ENCODE measurements at places on chromosomes 7 and 10.

GRCh38 chr7:18387191-18387735, 108.3 kb upstream of the HDAC9 start:
- no peak for DNase-seq

DNA sequence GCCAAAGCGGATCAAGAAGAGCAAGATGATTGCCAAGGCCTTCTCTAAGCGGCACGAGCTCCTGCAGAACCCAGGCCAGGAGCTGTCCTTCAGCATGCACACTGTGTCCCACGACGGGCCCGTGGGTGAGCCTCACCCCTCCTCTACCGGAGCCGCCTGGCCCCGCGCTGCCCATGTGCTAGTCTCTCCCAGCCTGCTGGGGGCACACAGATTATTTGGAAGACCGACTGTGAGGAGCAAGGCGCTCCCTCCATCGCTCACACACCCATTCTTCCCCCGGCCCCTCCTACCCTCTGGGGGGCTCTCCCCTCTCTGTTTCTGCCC, 13.9 kb upstream of the AHCYL2 start:
- DNase-seq, result no peak

DNA sequence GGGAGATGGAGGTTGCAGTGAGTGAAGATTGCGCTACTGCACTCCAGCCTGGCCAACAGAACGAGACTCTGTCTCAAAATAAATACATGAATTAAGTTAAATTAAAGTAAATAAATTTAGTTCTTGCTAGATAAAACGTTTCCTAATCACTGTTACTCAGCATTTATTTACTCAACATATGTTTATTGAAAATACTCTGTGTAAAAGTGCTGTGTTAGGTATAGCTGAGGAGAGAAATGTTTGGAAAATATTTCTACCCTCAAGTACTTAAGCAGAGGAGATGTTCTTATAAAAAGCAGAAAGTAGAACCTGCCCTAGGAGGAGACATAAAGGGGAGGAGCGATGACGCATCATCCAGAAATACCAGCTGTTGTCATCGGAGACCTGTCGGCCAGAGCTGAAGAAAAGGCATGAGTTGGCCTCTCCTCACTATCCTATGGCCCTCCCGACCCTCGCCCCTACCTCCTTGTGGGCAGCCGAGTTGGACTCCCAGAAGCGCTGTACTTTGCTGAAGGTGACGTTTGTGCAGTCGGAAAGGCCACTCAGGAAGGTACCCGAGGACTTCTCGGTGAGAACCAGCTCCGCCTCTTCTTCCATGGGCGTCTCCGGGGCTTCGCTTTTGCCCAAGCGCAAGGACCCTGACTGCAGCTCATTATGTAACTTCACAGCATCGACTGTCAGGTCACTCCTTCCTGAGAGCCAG, 1.1 kb downstream of the RRP12 start:
- DNase-seq, result peak; percentile 35

- no peak for DNase-seq
These were observed 46.7 kb downstream of the PKD1L1 start for GRCh38 chr7:47901542-47901941.

DNA sequence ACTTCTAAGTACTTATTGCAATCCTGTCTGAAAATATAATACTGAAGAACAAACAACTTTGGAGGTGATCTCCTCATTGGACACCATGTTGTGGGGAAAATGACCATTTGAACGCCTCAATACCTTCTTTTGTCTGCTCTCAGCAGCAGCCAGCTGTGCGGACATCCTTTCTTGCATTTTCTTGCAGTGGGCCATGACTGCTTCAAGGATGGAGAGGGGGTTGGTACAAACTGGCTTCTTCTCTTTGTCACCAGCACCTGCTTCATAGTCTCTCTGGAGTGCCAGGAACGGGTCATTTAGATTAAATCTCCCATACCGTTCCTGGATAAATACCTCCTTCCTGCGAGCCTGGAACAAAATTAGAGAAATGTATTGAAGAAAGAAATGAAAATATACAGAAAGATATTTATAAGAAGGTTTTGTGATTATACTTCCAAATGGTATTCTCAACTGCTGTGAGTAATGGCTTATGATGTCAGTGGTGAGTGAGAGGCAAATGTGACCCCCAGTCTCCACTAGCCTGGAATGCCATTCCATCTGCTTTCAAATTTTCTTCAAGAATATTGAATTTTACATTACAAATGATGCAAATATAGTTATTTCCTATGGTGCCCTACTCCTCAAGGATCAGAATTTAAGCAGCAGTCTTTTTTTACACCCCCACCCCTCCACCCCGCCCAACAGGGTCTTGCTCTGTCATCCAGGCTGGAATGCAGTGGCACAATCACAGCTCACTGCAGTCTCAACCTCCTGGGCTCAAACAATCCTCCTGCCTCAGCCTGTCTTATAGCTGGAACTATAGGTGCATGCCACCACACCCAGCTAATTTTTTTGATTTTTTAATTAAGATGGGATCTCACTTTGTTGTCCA, 62.4 kb downstream of the CTTNBP2 start:
- DNase-seq, result no peak

DNA sequence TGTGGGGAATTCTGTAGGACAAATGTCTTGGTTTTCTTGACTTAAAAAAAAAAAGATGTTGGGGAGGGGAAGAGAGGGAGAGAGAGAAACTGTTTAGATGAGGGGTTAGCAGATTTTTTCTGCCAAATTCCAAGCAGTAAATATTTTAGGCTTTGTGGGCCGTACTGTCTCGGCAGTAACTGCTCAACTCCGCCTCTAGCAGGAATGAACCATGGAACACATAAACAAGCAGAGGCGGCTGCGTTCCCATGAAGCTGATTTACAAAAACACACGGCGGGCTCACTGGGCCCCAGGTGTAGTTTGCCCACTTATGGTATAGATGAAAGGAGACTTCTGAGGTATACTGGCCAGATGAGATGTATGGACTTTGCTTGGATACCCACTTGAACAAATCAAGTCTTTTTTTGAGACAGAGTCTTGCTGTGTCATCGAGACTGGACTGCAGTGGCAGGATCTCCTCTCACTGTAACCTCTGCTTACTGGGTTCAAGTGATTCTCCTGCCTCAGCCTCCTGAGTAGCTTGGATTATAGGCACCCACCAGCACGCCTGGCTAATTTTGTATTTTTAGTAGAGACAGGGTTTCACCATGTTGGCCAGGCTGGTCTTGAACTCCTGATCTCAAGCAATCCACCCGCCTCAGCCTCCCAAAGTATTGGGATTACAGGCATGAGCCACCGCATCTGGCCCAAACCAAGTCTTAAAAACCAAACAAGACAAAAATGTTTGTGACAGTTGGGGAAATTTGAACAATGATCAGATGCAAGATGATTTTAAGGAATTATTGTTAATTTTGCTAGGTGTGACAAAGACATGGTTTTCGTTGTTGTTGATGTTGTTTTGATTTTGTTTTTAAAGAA, 9.7 kb upstream of the ADAMTS14 start:
- no peak for DNase-seq

GRCh38 chr7:32395168-32395567, 95.0 kb downstream of the LSM5 start:
- no peak for DNase-seq

DNA sequence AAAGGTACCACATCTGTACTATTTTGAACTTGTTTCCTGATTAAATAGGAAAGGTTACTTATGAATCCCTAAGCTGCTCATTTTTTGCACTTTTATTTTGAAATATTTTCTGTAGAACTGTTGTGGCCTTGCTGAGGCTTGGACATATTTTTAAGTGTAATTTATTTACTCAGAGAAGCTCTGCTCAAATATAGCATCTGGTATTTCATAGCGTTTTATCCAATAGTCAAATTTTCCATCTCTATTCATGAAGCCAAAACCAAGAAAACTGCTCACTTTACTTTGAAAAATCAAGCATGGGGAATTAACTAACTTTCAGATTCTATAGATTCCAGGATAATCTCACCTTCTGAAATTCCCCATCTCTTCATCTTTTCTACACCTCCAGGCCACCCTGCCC, 6.6 kb upstream of the FAM3C start:
- no peak for DNase-seq

DNA sequence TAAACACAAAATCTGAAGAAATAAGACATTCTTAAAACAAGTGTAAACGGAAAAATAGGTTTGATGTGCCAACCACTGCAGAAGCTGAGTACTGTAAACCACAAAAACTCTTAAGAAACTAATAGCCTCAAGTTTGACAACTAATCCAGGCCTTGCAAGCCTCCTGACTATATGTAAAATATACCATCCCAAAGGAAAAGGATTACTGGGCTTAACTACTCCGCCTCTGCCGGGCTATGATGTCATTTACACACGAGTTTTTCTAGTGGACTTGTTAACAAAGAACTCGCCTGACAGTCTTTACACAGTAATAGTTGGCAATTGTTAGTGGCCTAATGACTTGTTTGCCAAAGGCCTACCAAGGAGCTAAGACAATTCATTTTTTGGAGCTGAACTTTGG, 2.1 kb downstream of the KIF5B start:
- DNase-seq, result no peak

GRCh38 chr10:119305860-119306513, 98.6 kb downstream of the GRK5 start:
- peak; percentile 69 for DNase-seq

DNA sequence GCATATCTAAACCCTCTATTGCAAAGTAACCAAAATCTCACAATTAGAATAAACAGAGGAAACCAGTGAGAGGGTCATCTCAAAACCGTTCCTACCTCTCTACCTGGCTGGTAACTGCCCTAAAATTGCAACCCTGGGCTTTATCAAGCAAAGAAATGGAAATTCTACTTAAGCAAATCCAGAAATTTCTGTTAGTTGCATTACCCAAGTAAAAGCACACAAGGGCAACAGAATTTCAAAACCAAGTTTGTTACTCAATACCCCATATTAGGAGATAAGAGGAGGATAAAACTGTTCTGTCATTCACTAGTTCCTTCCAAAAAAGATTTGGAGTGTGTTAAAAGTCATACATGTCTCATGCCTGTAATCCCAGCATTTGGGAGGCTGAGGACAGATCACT, 195.3 kb downstream of the FAM107B start:
- peak; percentile 81 for DNase-seq

- no peak for DNase-seq
These were observed 193.6 kb downstream of the JCAD start for GRCh38 chr10:29865700-29866355.

DNA sequence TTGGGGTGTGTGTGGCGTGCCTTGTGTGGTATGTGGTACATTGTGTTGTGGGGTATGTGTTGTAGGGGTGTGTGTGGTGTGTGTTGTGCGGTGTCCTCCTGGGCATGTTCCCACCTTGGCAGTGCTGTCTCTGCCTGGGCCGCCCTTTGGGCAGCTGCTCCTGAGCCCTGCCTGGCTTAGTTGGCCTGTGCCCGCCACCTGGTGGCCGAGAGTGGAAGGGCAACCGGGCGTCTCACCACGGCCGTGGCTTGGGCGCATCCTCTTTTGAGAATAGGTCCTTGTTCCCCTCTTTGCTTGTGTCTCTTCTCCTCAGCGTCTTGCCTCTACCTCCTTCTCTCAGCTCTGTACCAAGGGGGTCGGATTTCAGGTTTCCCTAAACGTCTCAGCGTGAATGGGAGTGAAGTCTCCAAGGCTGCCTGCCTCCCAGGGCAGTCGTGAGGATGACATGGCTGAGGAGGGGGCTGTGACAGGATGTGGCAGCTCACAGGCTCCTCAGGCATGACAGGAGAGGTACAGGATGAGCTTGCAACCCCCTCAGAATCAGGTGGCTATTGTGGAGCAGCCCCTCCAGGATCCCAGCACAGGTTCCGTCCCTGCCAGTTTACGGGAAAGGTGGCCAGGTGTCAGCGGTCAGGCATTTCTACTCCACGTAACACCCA, 98.4 kb upstream of the PODXL start:
- no peak for DNase-seq

GRCh38 chr10:30431435-30431911, 2.5 kb upstream of the MAP3K8 start:
- no peak for DNase-seq

- DNase-seq, result no peak
These were observed 100.7 kb downstream of the NKX6-2 start for GRCh38 chr10:132685101-132685891.

- no peak for DNase-seq
These were observed 244.4 kb downstream of the RPS24 start for GRCh38 chr10:78278058-78278404.

- DNase-seq, result peak; percentile 81
These were observed 10.3 kb downstream of the SEC31B start for GRCh38 chr10:100509241-100509840.

GRCh38 chr7:3167551-3167950, 123.9 kb upstream of the CARD11 start:
- no peak for DNase-seq

DNA sequence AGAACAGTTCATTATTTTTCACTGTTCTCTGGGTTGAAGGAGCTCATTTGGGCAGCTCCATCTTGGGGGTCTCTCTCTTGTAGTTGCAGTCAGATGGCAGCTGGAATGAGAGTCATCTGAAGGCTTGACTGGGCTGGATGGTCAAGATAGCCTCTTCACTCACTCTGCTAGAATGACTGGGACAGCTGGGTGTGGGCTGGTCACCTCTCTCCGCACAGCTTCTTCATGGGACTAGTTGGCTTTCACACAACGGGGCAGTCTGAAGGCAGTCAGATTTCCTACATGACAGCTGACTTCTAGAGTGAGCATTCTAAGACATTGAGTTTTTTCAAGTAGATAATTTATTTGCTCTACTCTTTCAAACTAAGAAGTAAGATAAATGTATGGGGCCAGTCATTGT, 13.1 kb downstream of the PLEKHA1 start:
- DNase-seq, result no peak

DNA sequence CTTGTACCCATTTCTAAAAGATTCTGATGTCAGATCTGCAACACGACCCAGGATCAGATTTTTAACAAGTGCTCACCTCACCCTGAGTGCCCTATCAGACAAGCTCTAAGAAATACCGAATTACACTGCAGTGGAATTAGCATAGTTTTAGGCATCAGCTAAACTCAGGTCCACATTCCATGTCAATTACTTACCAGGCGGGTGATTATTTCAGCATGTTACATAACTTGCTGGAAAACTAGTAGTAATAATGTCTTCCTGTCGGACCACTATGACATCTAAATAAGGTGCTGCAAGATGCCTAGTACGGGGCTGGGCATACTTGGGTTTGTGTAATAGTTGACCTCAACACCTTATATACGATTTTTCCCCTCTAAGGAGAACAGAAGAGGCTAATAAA, 21.0 kb downstream of the TRIL start:
- no peak for DNase-seq

- DNase-seq, result no peak
These were observed 26.3 kb upstream of the PWWP2B start for GRCh38 chr10:132370426-132371340.

DNA sequence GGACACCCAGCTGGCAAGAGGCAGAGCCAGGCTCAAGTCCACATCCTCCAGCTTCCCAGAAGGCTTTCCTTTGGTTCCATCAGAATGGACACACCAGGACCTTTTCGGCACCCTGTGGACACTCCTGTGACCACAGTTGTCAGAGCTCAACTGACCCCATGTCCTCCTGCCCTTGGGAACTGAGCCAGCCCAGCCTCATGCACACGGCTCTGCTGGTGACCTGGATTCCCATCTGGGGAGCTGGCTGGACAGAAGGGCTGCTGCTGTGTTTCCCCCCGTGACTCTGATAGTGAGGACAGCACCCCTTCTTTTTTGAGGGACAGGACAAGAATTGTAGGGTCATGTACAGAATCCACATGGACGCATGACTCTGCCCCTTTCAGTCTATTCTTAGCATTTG, 289.2 kb downstream of the WDR37 start:
- DNase-seq, result no peak

- DNase-seq, result no peak
These were observed 140.2 kb downstream of the PTN start for GRCh38 chr7:137203351-137203750.

Data from GF-D8 (cell line).